ENCODE measurements at places on chromosomes 6 and 20.

DNA sequence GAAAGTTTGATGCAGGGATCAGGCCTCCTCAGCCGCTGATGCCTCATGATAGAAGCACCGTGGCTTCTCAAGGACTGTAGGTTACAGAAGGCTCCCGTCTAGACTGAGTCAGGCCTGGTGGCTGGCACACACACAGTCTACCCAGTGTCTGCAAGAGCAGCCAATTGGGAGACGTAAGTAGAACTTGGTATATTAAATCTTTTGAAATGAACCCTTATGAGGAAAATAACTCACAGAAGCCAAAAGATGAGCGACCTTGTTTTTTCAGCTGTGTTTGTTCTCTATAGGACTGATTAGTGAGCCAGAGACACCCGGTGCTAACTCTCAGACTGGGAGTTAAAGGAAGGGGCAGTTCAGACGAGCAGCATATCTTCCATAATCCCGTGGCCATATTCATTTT lies 5.9 kb upstream of the PDE10A start:
- no peak for DNase-seq

DNA sequence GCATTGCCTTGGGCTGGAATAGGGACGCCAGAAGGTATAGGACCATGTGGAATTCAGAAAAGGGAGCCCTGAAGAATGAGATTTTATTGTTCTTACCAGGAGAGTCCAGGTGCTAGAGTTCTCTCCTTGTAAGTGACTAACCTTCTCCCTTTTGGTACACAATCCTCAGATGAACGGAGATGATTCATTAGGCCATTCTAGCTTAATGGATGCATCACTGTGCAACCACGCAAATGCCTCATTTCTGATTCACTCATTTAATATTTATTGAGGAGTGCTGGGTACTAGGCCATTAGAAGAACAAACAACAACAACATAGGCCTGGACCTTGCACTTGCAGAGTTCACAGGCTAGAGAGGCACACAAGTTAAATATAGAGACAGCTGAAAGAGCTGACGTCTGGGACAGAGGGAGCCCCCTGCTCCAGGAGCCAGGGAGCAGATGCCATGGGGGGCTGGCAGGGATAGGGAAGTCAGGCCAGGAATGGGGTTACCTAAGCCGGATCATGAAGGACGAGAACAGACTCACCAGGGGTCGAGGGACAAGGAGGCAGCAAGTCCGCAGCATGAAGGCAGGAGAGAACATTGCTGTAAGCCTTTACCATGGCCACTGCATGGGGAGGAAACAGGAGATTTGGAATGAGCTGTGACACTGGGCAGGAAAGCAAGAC lies 179.5 kb upstream of the AKAP12 start:
- DNase-seq, result peak; percentile 74

DNA sequence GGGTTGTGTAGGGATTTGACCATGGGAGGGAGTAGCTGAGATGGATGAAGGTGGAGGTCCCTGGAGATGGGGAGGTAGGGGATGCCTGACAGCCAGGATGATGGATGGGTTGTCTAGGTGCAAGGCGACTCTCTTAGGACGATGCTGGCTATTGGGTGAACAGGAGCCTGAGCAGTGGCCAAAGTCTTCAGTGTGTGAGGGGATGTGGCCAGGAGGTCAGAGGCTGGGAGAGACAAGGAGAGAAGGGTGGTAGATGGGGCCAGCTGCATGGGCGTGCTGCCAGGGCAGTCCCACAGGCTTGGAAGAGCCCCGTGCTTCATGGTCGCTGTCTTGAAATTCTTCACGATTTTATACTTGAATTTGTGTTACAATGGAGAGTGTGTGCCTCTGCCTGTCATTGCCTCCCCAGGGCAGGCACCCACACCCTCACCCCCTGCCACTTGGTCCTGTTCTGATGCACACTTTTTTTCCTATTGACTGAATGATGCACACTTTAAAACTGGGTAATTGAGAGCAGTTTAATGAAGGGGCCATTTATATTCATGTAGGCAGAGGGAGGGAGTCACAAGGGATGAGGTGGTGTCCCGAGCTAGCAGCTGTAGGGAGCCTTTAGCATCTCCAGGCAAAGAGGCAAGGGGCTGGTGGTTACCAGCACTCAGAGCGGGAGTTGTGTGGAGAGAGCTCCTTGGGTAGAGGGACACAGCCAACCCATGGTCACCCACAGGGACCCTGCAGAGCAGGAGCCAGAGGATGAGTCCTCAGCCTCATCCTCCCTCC lies 120.7 kb downstream of the DHX35 start:
- DNase-seq, result no peak

GRCh38 chr6:119181046-119181445 lies 102.6 kb upstream of the FAM184A start:
- DNase-seq, result no peak

DNA sequence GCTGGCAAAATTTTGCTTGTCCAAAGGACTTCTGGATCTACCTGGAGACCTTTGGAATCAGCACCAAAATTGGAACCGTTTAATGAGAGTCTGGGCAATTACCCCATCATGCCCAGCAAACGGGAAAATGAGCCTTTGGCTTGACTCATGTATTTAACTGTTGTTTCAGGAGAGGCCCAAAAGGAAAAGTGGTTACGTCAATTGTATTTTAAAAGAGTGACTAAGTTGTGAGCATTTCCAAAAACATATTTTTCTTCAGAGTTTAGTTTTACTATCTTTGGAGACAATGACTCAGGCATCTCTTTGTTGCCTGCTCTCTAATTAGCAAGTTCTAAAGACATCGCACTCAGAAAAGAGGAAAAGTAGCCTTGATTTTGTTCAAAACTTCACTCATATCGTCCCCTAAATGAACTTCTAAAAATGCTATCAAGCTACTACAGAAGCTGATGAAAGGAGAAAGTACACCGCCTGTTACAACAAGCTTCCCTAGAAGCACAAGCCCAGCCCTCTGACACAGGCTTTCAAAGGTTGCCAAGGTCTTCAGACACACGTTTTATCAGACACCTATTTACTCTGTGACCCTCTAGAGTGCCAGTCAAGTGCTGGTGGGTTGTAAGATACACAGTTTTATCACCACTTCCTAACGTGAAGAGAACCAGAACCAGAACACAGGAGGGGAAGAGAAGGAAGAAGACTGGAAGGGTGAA lies 146.2 kb downstream of the TBX18 start:
- DNase-seq, result peak; percentile 80

GRCh38 chr6:126312013-126312665 lies 27.8 kb upstream of the CENPW start:
- DNase-seq, result peak; percentile 11

- no peak for DNase-seq
Observed at GRCh38 chr6:19070520-19070919, 683.4 kb downstream of the RNF144B start.

- no peak for DNase-seq
Observed at GRCh38 chr6:166460473-166461437, 78.0 kb upstream of the MPC1 start.

- no peak for DNase-seq
Observed at GRCh38 chr20:24560571-24561491, 91.4 kb downstream of the SYNDIG1 start.

- peak; percentile 73 for DNase-seq
Observed at GRCh38 chr6:116557893-116558292, 4.3 kb downstream of the CALHM4 start.

DNA sequence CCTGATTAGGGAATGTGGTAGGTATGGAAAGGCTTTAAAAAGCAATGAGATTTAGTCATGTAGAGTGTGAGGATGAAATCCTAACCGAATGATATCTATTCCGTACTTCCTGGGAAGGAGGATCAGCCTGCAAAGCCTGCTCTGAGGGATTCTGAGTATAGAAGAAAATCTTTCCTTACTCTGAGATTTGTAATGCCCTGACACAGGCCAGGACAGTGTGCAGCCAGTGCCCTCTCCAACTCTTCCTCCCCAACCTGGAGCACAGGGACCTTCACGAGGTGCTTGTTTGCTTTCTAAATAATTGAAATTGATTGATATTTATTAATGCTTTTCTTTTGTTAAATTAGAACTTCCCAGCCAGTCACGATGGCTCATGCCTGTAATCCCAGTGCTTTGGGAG lies 131.6 kb downstream of the ADGRG6 start:
- no peak for DNase-seq

- DNase-seq, result no peak
Observed at GRCh38 chr6:32252331-32253009, 28.6 kb upstream of the NOTCH4 start.

DNA sequence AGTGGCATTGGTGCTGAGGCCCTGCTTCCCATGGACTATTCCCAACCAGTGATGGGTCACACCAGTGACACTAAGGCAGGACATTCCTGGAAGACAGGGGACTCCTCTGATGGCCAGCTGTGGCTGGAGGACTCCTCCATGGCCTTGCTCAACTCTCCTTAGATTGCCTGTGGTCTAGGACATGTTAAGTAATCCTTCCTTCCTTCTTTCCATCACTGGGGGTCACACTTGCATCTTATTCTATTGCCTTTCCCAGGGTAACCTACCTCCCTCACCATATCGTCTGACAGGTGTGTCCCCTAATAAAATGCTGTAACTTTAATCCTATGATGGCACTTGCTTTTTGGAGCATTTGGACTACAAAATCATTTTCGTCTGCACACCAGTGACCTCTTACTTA lies 24.5 kb upstream of the HLA-A start:
- no peak for DNase-seq

DNA sequence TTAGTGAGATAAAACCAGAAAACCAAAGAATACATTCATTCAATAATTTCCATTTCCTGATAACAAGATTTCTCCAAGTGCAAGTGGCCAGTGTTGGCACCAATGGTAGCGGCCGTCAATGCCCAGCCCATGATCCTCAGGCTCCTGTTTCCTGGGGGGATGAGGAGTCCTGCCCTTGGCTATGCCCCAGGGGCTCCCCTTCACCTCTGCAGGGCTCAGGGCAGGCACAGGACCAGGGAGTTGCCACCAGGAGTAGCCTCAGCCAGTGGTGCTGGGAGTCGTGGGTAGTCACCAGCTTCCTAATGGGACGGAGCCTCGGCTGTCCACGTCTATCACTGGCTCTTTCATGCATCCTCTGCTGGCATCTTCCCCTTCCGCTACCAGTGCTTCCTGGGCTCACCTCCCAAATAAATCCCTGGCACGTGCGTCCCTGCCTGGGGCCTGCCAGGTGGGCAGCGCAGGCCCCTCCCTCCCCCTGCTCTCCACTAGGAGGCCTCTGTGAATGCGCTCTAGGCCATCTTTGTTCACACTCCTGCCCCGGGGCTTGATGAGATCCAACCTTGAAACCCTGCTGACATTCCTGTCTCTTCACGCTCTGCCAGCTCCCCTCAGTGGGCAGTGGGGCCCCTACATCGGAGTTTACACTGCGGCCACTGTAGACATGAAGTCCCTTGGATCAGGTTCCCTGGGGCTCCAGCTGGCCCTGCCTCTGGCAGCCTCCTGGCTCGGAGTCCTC lies 215.7 kb downstream of the SYNDIG1 start:
- DNase-seq, result no peak

DNA sequence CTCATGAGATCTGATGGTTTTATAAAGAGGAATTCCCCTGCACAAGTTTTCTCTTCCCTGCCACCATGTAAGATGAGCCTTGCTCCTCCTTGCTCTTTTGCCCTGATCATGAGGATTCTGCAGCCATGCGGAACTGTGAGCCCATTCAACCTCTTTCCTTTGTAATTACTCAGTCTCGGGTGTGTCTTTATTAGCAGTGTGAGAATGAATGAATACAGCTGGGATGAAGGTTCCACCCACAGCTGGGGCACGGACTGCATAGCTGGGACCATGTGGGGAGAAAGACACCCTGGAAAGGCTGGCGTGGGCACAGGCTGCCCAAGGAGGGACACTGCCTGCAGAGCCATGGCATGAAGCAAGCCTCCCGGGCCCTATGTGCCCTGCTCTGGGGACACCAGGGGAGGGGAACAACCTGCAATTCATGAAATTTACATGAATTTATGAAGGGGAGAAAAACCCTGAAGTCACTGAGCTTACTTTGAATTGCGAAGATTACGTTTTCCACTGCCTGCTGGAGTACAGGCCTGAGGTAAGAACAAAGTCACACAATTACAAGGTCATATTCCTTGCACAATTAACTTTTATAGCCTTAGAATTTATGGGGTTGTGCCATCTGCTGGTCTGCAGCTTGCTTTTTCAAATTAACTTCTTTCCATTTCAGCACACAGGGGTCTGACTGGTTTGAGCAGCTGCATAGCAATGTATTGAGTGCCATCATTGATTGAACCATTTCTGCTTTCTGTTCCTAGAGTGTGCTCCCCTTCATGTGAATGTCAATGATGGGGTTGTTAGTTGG lies 46.2 kb downstream of the SLC22A1 start:
- DNase-seq, result no peak

- DNase-seq, result no peak
Observed at GRCh38 chr6:74434171-74434570, 738.2 kb downstream of the CD109 start.

GRCh38 chr6:122817766-122818165 lies 28.7 kb downstream of the SMPDL3A start:
- DNase-seq, result no peak

- DNase-seq, result peak; percentile 17
Observed at GRCh38 chr6:89763550-89763949, 56.0 kb downstream of the MDN1 start.

- no peak for DNase-seq
Observed at GRCh38 chr6:133809406-133809805, 79.5 kb upstream of the TCF21 start.

- DNase-seq, result no peak
Observed at GRCh38 chr6:166675736-166676135, 48.7 kb upstream of the RPS6KA2 start.

GRCh38 chr6:7633361-7633760 lies 43.4 kb downstream of the SNRNP48 start:
- DNase-seq, result no peak

GRCh38 chr20:61599541-61599992 lies 347.5 kb downstream of the CDH4 start:
- DNase-seq, result no peak

- DNase-seq, result no peak
Observed at GRCh38 chr6:36907781-36908180, 22.0 kb downstream of the C6orf89 start.

GRCh38 chr20:14413835-14414234 lies 76.4 kb upstream of the FLRT3 start:
- no peak for DNase-seq

DNA sequence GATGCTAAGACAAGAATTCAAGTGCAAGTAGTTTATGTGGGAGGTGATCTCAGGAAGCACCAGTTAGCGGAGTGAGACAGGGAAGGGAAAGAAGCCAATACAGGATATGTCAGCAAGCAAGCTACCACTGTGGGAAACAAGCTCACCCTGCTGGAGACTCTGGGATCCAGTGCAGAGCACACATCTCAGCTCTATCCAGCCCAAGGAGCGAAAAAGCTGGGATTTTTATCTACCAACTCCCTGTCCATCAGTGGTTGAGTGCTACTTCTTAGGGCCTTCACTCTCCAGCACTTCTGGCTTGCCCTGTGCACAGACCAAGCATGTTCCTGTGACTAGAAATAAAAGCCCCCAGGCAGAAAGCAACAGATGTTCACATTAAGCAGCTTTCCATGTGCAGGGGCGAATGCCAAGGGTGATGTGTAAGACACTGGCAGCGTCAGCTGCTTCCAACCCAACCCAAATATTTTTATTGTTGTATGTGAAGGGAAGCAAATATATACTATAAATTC lies 10.8 kb upstream of the RNF24 start:
- DNase-seq, result peak; percentile 82

- DNase-seq, result no peak
Observed at GRCh38 chr20:50442512-50442911, 67.7 kb upstream of the PTPN1 start.

Measured in AG20443 (cell line).